ENCODE measurements at places on chromosomes 3 and 15.

- no peak for DNase-seq
These were observed 1.9 kb downstream of the LAMP3 start for GRCh38 chr3:183160616-183161015.

GRCh38 chr3:146221276-146221675, 29.6 kb downstream of the PLSCR4 start:
- DNase-seq: no peak

DNA sequence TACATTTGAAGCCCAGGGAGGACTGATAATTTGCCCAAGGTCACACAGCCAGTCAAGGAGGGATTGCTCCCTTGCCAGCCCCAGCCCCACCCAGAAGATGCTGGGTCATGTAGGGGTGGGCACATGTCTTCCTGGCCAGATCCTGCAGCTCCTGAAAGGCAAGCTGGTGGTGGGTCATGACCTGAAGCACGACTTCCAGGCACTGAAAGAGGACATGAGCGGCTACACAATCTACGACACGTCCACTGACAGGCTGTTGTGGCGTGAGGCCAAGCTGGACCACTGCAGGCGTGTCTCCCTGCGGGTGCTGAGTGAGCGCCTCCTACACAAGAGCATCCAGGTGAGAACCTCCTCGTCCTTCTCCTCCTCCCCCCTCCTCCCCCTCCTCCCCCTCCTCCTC, 13.2 kb downstream of the ISG20 start:
- DNase-seq: no peak

DNA sequence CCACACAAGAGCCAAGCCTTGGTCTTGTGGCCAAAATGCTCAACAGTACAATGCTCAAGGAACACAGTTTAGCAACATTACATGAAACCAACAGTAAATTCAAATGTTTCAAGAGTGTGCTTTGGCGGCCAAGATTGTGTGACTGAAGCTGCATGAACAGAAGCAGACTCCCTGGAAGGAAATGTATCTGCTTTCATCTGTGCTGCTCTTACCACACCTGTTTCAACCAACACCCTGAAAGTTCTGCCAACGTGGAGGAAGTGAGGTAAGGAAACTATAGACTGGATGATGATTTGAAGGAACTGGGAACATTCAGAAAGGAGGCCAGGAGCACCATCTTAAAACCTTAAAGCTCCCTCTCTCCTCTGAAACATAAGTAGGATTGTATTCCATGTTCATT, 55.7 kb downstream of the MB21D2 start:
- no peak for DNase-seq

DNA sequence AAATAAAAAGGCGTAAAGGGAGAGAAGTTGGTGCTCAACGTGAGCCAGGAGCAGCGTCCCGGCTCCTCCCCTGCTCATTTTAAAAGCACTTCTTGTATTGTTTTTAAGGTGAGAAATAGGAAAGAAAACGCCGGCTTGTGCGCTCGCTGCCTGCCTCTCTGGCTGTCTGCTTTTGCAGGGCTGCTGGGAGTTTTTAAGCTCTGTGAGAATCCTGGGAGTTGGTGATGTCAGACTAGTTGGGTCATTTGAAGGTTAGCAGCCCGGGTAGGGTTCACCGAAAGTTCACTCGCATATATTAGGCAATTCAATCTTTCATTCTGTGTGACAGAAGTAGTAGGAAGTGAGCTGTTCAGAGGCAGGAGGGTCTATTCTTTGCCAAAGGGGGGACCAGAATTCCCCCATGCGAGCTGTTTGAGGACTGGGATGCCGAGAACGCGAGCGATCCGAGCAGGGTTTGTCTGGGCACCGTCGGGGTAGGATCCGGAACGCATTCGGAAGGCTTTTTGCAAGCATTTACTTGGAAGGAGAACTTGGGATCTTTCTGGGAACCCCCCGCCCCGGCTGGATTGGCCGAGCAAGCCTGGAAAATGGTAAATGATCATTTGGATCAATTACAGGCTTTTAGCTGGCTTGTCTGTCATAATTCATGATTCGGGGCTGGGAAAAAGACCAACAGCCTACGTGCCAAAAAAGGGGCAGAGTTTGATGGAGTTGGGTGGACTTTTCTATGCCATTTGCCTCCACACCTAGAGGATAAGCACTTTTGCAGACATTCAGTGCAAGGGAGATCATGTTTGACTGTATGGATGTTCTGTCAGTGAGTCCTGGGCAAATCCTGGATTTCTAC, at the start of gene RARB:
RARB (plus strand) TSS at position 322 of the 847 bp plus-strand sequence; CDS start at position 791, 469 bp downstream.
- DNase-seq: no peak

DNA sequence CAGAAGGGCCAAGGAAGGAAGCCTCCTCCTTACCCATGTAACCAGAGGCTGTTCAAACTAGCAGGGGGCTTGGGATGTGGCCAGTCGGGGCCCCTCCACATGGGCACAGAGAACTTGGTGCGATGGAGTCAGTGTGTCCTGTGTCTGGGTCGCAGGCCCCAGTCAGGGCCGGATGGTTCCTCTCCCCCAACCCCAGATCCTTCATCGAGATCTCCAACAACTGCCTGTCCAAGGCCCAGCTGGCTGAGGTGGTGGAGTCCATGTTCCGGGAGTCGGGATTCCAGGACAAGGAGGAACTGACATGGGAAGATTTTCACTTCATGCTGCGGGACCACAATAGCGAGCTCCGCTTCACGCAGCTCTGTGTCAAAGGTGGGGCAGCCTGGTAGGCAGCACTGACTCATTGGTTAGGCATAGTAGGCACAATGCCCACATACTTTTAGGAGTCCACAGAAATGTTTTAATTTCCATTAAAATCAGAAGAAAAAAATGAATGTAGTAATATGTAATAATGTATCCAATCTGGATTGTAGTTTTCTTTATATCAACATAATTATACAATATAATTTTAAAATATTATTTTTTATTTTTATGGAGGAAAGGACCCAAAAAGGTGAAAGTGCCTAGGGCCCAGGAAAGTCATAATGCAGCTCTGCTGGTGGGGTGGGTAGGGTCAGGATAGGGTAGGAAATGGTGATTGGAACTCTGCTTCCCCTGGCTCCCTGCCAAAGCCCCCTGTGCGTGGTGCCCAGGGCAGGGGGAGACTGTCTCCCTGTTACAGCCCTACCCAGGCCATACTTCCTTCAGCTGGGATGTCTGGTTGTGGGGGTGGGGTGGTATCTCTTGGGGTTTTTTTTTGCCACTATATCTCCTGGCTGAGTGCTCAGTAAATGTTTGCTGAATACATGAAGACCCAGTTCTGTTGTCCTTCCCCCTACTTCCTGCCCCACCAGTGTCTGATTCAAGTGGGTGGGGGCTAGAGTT, 18.6 kb downstream of the DUOX1 start:
- DNase-seq: no peak

DNA sequence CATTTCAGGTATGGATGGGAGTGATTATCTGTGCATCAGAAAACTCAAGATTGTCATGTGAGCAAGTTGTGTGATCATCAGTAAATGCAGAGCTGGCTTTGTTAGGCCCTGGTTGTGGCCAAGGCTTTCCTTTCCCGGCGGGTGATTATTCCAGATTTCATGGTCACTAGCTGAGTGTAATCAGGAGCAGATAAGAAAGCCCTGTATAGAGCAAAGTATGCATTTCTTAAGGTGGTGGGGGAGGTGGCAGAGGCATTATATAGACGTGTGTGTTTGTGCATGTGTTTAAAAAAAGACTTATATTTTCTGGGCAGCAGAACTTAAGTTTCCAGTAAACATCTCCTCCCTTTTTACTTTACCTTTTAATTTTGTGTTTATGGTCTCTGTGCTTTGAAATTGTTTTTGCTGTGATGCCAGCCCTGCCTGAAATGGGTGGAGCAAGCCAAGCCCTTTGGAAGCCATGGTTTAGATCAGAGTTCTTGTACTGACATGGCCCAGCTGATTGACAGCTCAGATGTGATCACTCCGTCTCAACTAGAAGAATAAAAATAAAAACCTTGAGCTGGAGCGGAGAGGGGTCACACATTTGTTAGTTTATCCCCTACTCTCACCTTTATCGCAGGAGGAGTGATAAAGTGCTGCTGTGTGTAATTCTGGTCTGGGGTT, 22.2 kb downstream of the SMAD3 start:
- no peak for DNase-seq

DNA sequence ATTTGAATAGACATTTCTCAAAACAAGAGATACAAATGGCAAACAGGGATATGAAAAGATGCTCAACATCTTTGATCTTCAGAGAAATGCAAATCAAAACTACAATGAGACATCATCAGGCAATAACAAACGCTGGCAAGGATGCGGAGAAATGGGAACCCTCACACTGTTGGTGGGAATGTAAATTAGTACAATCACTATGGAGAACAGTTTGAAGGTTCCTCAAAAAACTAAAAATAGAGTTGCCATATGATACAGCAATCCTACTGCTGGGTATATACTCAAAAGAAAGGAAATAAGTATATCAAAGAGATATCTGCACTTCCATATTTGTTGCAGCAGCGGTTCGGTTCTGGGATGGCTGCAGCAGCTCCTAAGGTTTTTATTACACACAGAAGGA, 16.8 kb upstream of the LARS2 start:
- DNase-seq: no peak

GRCh38 chr3:188326968-188327367, 173.0 kb downstream of the LPP start:
- no peak for DNase-seq

DNA sequence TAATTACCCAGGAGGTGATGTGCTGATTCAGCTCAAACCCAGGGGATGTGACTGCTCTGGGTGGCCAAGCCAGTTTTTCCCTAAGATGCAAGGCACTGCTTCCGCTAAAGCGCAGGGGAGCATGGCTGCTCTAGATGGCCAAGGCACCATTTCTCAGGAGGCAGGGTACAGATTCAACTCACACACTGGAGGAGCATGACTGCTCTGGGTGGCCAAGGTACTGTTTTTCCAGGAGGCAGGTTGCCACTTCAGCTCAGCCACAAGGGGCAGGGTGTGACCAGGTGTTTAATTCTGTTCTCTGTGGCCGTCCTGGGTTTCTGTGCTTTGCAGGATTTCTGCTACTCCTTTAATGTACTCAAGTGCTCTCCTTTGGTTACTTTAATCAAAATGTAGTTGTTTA, 659.3 kb upstream of the ARRDC4 start:
- DNase-seq: no peak

DNA sequence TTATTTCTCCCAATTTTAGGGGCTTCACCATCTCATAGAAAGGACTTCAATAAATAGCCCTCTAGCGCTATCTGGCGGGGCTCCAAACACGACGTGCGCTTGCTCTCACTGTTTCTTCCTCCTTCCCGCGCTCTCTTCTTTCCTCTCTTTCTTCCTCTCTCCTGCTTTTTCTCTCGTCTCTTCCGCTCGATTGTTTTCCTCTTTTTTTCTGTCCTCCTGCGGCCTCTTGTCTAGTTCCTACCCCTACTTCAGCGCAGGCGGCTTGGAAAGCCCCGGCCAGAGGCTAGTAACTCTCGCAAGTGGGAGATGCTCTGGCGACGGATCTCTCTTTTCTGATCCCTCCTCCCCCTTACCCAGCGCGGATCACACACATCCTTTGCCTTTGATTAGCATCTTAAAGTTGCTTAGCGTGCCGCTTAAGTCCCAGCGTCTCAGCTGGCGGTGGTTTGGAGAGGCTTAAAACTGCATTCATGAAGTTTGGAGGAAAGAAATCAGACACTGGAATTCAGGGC, 6.2 kb upstream of the MEIS2 start:
- DNase-seq: no peak

- no peak for DNase-seq
These were observed 3.6 kb upstream of the ZNF148 start for GRCh38 chr3:125378762-125379161.

- DNase-seq: no peak
These were observed 10.9 kb downstream of the SEMA3F start for GRCh38 chr3:50165910-50166538.

- DNase-seq: no peak
These were observed 391.0 kb downstream of the ZIC4 start for GRCh38 chr3:147015334-147015733.

GRCh38 chr3:63960048-63960711, 48.0 kb upstream of the SCAANT1 start:
- DNase-seq: no peak

DNA sequence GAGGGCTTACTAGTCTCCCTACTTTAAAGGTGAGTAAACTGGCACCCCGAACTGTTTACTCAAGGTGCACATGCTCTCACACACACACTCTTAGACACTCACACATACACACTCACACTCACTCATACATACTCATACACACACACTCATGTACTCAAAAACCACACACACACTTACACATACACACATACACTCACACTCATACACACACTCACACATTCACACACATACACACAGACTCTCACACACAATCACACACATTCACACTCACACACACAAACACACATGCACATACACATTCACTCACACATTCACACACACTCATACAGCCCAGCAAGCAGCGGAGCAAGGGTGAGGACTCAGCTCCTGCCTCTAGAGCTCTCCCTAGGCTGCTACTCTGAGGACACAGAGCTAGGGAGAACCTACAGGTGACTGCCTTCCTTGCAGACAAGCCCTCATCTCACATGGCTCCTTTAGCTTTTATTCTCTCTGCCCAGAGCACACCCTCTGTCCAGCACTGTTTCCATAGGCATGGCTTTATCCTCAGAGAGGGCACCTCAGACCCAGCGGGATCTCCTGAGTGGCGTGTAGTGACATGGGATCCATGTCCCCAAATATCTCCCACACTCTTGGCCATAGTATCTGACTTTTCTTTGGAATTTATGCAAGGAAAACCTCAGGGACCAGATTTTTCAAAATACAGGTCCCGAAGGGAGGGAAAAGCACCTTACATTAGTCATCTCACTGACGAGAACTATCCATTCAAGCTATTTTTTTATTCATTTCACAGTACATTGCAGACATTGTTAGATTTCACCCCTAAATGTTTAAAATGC, 26.2 kb upstream of the ATG7 start:
- DNase-seq: no peak

- no peak for DNase-seq
These were observed 45.6 kb upstream of the FSTL1 start for GRCh38 chr3:120496278-120497002.

GRCh38 chr3:157384031-157384430, 52.6 kb upstream of the PTX3 start:
- DNase-seq: no peak

DNA sequence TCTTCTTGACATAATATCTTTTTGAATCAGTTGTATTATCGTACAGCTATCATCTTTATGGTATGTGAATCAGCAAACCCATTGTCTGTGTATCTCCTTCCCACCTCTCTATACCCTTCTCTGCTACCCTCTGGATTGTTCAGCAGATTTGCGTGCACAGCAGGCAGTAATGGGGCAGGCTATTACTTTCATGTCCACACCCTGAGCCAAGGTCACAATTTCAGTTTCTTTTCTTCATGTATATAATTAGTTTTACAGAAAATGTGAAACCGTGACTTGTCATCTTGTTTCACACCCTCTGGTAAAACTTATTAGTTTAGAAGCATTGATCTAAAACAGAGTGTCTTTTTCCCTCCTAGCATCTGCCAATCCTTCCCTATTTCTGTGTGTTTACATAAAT, 770.4 kb upstream of the SEMA6D start:
- DNase-seq: no peak

Measured in NCI-H1930 (cell line).